ENCODE measurements at places on chromosomes 6 and 20. TPM values are rescaled to one million over a fixed set of nuclear protein-coding genes. Genes with fewer than 3 reads are reported as not detected.

The ADGRF1 gene
- not detected for total RNA-seq

DNA sequence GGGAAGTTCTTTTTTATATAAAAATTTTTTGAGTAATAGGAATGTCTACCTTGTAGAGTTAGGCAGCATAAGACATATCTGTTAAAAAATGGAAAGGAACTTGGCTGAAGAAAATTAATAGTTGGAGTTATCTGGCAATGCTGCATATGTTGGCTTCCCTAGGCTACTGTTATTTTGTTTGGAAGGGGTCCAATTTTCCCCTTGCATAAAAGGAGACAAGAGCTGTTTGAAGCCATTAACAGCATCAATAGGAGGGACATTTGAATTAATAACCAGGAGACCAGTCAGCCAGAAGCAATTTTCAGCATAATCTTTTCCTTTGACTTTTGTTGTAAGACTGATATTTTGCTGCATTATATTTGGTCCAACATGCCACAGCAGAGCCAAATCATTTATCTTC is 80.9 kb upstream of the TAB2 start:
- no peaks in the 10 kb centered on the region for H3K36me3 ChIP-seq
- peak; percentile 74 for DNase-seq
- no peak overlapping the region for H3K4me3 ChIP-seq

The TULP4 gene
- total RNA-seq, result 53.5 TPM

DNA sequence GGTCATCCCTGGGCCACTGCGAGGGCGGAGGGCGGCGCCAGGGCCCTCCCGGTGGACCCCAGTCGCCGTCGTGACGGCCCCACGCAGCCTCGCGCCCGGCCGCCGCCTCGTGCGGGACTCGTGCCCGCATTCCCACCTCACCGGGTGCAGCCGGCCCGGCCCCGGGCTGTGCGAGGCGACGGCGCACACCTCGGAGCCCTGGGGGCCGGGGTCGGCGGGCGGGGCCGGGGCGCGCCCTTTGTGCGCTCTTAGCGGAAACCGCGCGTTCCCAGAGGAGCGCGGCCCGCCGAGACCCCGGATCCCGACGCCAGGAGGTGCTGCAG is 5.5 kb upstream of the DLL1 start:
- H3K27ac ChIP-seq, result no peak overlapping the region
- H3K4me3 ChIP-seq, result no peak overlapping the region
- peaks cover 14% of the 10 kb centered on the region for H3K4me1 ChIP-seq
- no peaks in the 10 kb centered on the region for H3K36me3 ChIP-seq

- H3K36me3 ChIP-seq, result no peaks in the 10 kb centered on the region
- DNase-seq, result no peak
- no peaks in the 10 kb centered on the region for H3K27me3 ChIP-seq
- no peak overlapping the region for H3K4me3 ChIP-seq
- H3K27ac ChIP-seq, result no peak overlapping the region
Measured at GRCh38 chr20:19929481-19930145, 87.5 kb upstream of the NAA20 start.

- H3K27me3 ChIP-seq, result no peaks in the 10 kb centered on the region
- no peaks in the 10 kb centered on the region for H3K36me3 ChIP-seq
- no peak for DNase-seq
- no peak overlapping the region for H3K4me3 ChIP-seq
- H3K4me1 ChIP-seq, result no peaks in the 10 kb centered on the region
- H3K27ac ChIP-seq, result no peak overlapping the region
Measured at GRCh38 chr6:68975064-68975463, 340.0 kb downstream of the ADGRB3 start.

The OOEP gene
- not detected for total RNA-seq

GRCh38 chr20:58361481-58362205 is 27.4 kb upstream of the VAPB start:
- H3K4me1 ChIP-seq, result peaks cover 7% of the 10 kb centered on the region
- no peaks in the 10 kb centered on the region for H3K27me3 ChIP-seq
- H3K27ac ChIP-seq, result no peak overlapping the region
- H3K4me3 ChIP-seq, result no peak overlapping the region
- no peak for DNase-seq
- H3K36me3 ChIP-seq, result peaks cover 9% of the 10 kb centered on the region

GRCh38 chr6:16947375-16948015 is 154.4 kb upstream of the STMND1 start:
- H3K27ac ChIP-seq, result no peak overlapping the region
- H3K36me3 ChIP-seq, result no peaks in the 10 kb centered on the region
- peaks cover 11% of the 10 kb centered on the region for H3K4me1 ChIP-seq
- DNase-seq, result peak; percentile 77

DNA sequence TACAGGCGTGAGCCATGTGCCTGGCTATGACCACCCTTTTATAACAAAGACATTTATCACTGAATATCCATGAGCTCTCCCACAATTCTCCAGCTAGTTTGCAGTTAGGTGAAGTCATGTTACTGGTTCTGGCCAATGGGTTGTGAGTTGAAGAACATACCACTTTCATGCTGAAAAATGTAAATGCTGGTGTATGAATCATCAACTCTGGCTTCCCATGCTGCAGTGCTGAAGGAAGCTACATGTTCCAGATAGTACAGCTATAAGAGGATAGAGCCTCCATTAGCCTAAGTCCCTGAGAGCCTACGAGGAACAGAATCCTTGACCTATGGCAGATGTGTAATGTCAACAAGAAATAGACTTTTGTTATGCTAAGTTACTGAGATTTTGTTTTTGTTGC is 180.4 kb downstream of the BTBD9 start:
- no peaks in the 10 kb centered on the region for H3K36me3 ChIP-seq
- H3K4me3 ChIP-seq, result no peak overlapping the region
- H3K27me3 ChIP-seq, result no peaks in the 10 kb centered on the region
- no peak overlapping the region for H3K27ac ChIP-seq
- DNase-seq, result no peak
- H3K4me1 ChIP-seq, result no peaks in the 10 kb centered on the region

DNA sequence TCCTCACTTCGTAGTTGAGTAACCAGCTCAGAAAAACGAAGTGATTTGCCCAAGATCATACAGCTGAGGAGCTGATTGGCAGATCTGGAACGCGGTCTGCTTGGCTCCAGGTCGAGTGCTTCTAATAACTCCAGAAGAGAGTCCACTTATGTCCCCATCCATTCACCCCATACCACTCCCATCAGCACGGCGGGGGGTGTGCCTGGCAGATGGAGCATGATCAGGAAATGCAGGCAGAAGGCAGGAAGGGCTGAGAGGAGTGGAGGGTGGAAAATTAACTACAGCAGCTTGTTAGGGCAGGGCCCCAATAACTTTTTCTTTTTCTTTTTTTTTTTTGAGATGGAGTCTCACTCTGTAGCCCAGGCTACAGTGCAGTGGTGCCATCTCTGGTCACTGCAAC is 15.0 kb downstream of the FITM2 start:
- H3K27ac ChIP-seq, result no peak overlapping the region
- no peak overlapping the region for H3K4me3 ChIP-seq
- no peaks in the 10 kb centered on the region for H3K27me3 ChIP-seq
- DNase-seq, result no peak

GRCh38 chr6:166540631-166541331 is 45.7 kb downstream of the RAMACL start:
- H3K4me3 ChIP-seq, result no peak overlapping the region
- no peaks in the 10 kb centered on the region for H3K27me3 ChIP-seq
- DNase-seq, result no peak
- H3K27ac ChIP-seq, result no peak overlapping the region
- peaks cover 14% of the 10 kb centered on the region for H3K36me3 ChIP-seq

- H3K4me3 ChIP-seq, result no peak overlapping the region
- H3K4me1 ChIP-seq, result no peaks in the 10 kb centered on the region
- H3K27me3 ChIP-seq, result peaks cover 3% of the 10 kb centered on the region
- H3K27ac ChIP-seq, result no peak overlapping the region
Measured at GRCh38 chr6:1597924-1598323, 11.8 kb upstream of the FOXC1 start.

GRCh38 chr6:139099984-139100383 is 34.9 kb upstream of the HECA start:
- no peaks in the 10 kb centered on the region for H3K4me1 ChIP-seq
- no peak overlapping the region for H3K4me3 ChIP-seq
- DNase-seq, result no peak
- H3K36me3 ChIP-seq, result no peaks in the 10 kb centered on the region

DNA sequence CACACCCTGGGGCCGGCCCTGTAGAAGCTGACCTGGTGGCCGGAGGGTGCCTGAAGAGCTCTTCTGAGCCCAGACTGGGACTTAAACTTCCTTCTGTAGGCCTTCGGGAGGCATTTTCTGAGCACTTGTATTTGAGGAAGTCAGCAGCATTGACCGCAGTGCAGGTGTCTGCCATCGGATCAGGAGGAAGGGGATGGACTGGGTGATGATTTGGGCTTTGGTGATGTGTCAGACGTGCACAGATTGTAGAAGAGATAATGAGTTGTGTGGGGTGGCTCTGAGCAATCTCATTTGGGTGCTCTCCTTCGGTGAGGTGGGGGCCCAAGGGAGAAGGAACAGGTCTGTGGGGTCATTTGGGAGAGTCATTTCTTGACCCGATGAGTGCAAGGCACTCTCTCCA is 150.9 kb downstream of the ARID1B start:
- H3K27me3 ChIP-seq, result no peaks in the 10 kb centered on the region
- H3K36me3 ChIP-seq, result no peaks in the 10 kb centered on the region
- no peaks in the 10 kb centered on the region for H3K4me1 ChIP-seq
- no peak overlapping the region for H3K27ac ChIP-seq
- H3K4me3 ChIP-seq, result no peak overlapping the region
- DNase-seq, result no peak

DNA sequence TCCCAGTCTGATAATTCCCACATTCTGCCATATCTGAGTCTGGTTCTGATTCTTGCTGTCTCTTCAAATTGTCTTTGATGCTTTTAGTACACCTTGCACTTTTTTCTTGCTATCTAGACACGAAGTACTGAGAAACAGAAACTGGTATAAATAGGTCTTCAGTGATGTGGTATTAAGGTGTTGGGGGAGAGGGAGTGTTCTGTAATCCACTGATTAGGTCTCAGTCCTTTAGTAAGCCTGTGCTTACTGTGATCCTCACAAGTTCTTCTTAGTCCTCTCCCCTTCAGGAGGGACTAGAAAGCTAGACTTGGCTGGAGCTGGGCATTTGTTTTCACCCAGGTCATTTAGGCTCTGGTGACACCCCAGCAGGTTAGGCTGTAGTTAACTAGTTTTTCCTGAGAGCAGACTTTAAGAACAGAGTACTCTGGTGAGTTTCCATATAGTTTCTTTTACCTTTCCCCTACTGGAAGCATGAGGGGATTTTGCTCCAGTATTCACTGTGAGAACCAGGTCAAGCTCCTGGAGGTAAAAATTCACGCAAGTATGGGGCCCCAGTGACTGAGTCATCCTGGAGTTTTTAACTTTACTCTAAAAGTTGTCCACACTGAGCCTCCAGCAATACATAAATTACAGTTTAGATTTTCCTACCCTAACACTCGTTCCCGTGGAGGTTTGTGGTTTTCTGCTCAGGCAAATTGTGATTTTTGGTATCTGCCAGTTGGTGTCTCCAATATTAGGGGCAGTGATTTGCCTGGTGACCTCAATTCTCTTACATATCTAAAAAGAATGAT is 154.6 kb downstream of the CDKAL1 start:
- no peaks in the 10 kb centered on the region for H3K36me3 ChIP-seq
- H3K27ac ChIP-seq, result no peak overlapping the region
- H3K4me3 ChIP-seq, result no peak overlapping the region
- H3K4me1 ChIP-seq, result no peaks in the 10 kb centered on the region
- no peak for DNase-seq

GRCh38 chr6:68635706-68636513 is 828 bp downstream of the ADGRB3 start:
- H3K4me1 ChIP-seq, result peaks cover 10% of the 10 kb centered on the region
- no peaks in the 10 kb centered on the region for H3K36me3 ChIP-seq
- peaks cover 32% of the 10 kb centered on the region for H3K27me3 ChIP-seq
- peak overlapping the region; percentile 50 for H3K4me3 ChIP-seq

DNA sequence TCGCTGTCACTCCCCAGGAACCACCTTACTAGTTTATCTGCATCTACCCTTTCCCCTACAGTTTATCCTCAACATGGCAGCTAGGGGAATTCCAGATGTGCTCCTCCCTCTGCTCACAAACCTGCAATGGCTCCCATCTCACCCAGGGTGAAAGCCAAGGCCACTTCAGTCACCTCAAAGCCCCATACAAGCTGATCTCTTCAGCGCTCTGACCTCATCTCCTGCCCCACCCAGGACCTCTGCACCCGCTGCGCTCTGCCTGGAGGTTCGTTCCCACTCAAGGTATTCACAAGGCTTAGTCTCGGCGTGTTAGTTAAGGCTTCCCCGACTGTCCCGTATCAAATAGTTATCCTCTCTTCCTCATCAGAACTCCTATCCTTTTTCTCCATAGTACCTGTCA is 28.6 kb upstream of the SPDEF start:
- H3K27ac ChIP-seq, result no peak overlapping the region
- H3K4me1 ChIP-seq, result no peaks in the 10 kb centered on the region
- no peaks in the 10 kb centered on the region for H3K27me3 ChIP-seq

DNA sequence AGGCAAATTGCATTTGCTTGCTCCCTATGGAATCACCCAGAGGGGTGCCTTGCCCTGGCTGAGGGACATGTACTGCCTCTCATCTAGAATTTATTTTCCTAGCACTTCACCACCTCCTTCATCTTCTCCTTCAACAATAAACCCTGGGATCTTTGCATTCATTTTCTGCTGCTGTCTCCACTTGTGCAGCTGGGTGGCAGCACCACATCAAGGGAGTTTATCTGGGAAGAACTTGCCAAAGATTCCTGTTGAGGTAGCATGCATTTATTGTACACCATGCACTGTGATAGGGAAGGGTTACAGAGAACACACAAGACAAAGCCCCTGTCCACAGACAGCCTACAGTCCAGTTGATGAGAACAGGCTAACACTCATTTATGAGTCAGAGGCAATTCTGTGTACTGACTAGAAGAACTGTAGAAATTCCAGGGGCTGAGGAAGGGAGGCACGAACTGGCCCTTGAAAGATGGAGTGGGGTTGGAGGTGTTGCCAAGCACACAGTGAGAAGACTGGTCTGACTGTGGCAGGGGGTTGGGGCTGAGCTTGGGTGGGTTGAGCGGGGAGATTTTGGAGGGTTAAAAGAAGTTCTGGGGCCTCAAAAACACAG is 17.5 kb downstream of the C20orf173 start:
- H3K27ac ChIP-seq, result no peak overlapping the region
- no peaks in the 10 kb centered on the region for H3K27me3 ChIP-seq
- peaks cover 20% of the 10 kb centered on the region for H3K36me3 ChIP-seq
- DNase-seq, result peak; percentile 56
- no peaks in the 10 kb centered on the region for H3K4me1 ChIP-seq

DNA sequence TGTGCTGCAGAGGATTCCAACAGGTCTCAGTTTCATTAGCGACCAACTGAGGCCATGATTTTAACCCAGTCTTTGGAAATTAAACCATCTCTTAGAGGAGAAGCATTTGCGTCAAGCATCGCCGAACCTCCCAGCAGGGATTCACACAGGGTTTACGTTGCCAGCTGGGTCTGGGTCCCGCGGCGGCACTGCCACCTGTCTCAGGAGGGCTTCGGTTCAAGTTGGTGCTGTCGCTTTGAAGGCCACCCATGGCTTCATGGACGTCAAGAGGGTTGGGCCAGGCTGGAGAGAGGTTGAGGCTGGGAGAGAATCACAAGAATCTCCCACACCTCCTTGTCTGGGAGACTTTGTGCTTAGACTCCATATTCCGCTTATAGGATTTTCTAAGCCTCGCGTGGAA is 43.0 kb upstream of the FRMD1 start:
- H3K36me3 ChIP-seq, result no peaks in the 10 kb centered on the region
- no peaks in the 10 kb centered on the region for H3K4me1 ChIP-seq
- no peaks in the 10 kb centered on the region for H3K27me3 ChIP-seq
- H3K4me3 ChIP-seq, result no peak overlapping the region
- DNase-seq, result no peak
- H3K27ac ChIP-seq, result no peak overlapping the region

The TMEM14A gene
- total RNA-seq, result 19.5 TPM

The COL9A3 gene
- total RNA-seq, result 0.76 TPM
